Stimulated activated naive CD4-positive, alpha-beta T cell treated with Interleukin-2 at 50 U/mL for 16 hours (primary cell): ENCODE measurements at places on chromosomes 11 and 22.

GRCh38 chr22:37459206-37459605 is 27.0 kb downstream of the MFNG start:
- DNase-seq: no peak

- no peak for DNase-seq
Measured at GRCh38 chr11:3137486-3138177, 27.5 kb downstream of the OSBPL5 start.

GRCh38 chr11:104476454-104476853 is 312.5 kb upstream of the PDGFD start:
- no peak for DNase-seq

DNA sequence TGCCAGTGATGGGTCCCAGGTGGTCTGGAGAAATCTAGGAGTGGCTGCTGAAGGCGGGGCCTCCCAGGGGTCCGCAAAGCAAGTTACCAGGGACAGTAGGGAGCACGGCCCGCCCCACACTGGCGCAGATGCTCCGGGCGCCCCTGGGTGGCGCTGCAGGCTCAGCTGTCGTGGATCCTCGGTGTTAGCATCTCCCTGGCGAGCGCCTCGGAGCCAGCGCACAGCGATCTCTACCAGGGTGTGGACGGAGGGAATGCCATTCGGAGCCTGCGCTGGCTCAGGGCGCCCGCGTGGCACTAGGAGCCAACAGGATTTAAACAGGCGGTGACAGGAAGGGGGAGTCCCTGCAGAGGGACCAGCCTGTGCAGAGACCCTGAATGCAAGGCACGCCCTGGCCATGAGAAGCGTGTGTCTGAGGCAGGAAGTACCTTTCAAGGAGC is 20.2 kb downstream of the FADS3 start:
- DNase-seq: peak; percentile 44

DNA sequence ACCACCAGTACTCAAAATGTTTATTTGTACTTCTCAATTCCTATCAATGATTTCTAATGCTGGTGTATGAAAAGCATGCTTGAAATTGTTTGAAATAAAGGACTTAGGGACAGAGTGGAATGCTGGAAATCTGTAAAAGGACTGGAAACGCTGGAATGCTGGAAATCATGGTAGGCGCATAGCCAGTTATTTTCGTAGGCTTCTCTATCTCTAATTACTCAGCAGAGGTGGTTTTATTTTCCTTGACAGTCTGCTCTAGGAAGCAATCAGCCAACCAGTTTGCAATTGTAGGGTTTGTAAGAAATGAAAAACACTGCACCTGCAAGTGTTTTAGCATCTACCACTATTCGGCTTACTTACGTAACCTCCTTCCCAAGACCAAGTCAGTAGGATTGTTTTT is 788 bp downstream of the LIN7C start:
- no peak for DNase-seq
